NCI-H345 (cell line): ENCODE measurements at places on chromosomes 3 and 15.

DNA sequence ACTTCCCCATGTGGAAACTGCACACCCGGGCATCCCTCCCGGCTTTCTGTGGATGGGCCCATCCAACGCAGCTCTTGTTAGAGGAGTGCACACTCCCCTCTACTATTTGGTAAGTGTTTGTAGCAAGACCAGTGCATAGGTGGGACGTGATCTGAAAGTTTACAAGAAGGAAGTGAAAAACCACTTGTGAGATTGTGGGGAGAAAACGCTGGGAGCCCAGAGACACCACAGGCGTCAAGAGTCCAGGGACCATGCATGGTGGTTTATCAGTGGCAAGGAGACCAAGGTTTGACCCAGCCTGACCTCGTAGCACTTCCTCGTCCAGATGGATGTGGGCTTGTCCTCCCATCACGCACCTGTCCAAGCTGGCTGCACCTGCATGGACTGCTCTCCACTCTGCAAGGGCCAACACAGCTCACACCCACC, 51.6 kb downstream of the ATP10A start:
- DNase-seq, result no peak

DNA sequence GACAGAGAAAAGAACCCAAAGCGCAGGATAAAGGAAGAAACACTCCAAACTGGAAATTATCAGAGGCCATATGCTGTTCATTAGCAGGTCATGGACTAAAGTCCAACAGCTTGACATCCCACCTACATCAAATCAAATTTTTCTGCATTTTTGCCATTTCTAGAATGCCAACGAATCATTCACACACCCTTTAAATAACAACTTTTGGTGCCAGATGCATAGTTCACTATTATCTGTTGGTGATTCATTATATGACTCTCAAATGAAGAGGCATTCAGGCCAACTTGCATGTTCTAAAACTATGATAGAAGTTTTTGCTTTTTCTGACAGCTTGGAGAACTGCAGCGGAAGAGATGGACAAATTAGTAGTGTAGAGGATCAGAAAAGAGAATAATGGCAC, 529.8 kb upstream of the NAALADL2 start:
- no peak for DNase-seq

GRCh38 chr3:64612916-64613526, 74.8 kb downstream of the ADAMTS9 start:
- no peak for DNase-seq

GRCh38 chr3:197520311-197521276, 35.2 kb downstream of the BDH1 start:
- DNase-seq, result no peak

GRCh38 chr15:81825136-81825535, 220.7 kb downstream of the MEX3B start:
- DNase-seq, result no peak

GRCh38 chr3:174169736-174170135, 689.4 kb upstream of the NAALADL2 start:
- no peak for DNase-seq

- DNase-seq, result no peak
These were observed 465.3 kb upstream of the CBLB start for GRCh38 chr3:106333911-106334618.

DNA sequence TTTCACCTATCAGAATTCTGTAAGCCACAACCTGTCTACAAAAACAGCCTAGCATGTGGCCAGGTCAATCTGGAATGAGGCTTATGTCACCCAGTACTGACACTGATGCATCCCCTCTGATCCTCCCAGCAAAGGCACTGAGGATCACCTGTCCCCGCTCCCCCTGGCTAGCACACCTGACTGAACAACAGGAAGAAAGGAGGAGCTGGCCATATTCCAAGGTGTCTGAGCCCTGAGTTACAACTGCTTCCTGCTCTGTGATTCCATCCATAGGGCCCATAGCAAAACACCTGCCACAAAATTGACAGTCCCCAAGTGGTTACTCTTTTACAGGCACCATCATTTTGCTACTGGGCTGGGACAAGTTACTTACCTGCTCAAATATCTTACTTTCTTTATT, 555.5 kb upstream of the CFAP20DC start:
- DNase-seq, result peak; percentile 84

DNA sequence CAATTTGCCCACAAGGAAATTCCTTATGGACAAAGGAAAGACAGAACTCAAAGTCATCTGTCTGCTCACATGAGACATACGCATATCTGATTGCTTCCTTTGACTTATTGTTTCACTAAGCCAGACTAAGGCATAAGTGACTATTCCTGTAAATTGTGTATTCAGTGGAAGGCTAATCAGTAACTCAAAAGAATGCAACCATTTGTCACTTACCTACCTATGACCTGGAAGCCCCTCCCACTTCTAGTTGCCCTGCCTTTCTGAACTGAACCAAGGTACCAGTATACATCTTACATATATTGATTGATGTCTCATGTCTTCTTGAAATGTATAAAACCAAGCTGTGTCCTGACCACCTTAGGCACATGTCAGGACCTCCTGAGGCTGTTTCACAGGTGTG, 53.5 kb upstream of the PROK2 start:
- DNase-seq, result no peak
